ENCODE measurements at places on chromosomes 12 and 14.

DNA sequence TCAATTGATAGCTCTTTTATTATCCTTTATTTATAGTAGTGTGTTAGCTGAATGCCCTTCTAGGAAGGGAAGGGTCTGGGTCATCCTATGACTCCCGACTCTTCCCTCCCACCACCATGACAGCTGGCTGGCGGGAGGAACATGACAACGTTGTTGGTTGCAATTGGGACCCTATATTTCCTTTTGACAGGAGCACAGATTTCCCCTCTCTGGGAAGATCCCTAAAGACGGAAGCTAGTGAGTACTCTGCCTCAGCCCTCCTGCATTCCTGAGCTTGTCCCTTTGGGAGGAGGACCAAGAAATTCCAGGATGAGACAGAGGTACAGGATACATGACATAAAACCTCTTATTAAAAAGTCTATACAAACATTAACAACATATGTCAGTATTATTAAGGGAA is 485.4 kb downstream of the NAV3 start:
- DNase-seq, result no peak

- DNase-seq, result no peak
Measured at GRCh38 chr12:97368462-97369163, 94.0 kb upstream of the RMST start.

GRCh38 chr14:86625637-86626036 is 1095.7 kb downstream of the FLRT2 start:
- DNase-seq, result no peak

DNA sequence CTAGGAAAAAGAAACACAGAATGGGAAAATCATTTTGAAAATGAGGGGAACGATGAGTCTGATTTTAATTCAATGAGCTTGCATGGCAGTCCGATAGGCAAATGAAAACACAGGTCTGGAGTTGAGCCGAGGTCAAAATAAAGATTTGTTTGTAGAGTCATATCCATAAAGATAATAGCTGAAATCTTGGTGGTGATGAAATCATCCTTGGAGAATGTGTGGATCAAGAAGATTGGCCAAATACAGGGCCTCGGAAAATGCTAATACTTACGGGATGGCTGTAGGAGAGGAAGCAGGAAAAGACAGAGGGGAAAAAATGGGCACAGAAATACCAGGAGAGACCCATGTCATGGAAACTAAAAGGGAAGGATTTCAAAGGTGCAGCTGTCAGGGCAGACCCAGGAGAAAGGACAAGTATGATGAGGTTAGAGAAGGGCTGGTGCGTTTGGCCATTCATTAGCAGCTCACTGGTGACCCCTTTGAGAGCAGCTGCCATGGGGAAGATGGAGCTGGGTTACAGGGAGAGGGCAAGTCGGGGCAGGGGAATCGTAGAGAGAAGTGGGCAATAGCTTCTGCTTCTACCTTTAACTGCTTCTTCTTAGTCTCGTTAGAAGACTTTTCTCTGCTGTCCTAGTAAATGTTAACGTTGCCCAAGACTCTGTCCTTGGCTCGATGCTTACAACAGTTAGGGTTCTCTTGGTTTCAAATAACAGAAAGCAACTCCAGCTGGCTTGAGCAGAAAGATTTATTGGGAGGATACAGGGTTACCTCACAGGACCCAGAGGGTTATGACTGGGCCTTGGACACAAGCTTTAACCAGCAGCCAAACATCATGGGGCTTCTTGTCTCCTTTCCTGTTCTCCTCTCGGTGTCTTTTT is 161.8 kb downstream of the EFCAB11 start:
- peak; percentile 36 for DNase-seq

- DNase-seq, result no peak
Measured at GRCh38 chr12:132494294-132495164, 4.6 kb downstream of the FBRSL1 start.

GRCh38 chr12:6975297-6976032 is 4.8 kb downstream of the EMG1 start:
- no peak for DNase-seq

DNA sequence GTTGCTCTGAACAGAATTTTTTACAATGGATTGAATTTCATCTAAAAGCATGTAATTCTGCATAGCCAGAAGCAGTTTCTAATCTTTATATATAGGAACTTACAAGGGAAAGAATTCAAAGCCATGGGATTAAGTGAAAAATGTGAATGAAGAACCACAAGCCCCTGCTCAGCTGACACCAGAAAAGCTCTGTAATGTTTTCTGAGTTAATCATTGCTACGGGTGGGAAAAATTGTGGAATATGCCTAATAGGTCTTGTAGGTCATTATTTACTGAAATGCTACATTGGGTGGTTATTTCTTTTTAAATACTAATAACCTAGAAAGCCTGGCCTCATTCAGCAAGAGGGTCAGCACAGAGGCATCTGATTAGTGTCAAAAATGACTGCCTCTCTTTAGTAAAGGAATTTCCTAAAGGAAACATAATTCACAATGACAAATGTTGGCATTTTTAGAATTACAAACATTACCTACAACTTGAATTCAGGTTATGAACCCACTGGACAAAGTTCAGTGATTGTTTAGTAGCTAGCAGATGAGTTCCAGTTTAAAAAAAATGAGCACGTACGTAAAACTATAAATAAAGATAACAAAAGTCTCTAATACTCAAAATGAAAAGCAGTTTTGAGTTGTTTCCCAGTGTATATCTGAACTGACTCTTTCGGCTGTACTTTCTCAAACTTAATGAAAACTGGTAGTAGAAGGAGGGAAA is 75.3 kb downstream of the BMP4 start:
- DNase-seq, result peak; percentile 91

DNA sequence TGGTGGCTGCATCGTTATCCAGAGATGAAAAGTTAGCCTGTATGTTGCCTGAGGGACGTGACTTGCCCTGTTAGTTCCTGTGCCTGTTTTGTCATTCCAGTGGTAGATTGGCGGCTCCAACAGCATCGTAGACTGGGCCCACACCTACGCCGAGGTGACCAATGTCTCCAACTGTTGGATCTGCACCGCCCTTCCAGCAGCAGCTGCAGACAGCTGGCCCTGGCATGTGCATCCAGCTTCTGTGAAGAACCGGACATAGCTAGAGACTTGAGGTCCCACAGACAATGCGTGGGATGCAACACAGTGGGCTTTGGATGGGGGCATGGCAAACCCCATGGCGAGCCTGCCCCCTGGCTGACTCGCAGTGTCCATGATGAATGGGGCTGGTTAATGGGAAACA is 93.0 kb upstream of the TMPO start:
- no peak for DNase-seq

GRCh38 chr12:50188241-50188781 is 21.1 kb upstream of the CERS5 start:
- DNase-seq, result peak; percentile 85

GRCh38 chr12:115918763-115919162 is 358.7 kb downstream of the MED13L start:
- no peak for DNase-seq

GRCh38 chr14:30243805-30244204 is 315.2 kb upstream of the G2E3 start:
- DNase-seq, result peak; percentile 85

GRCh38 chr12:121792607-121793439 is 665 bp downstream of the RHOF start:
- no peak for DNase-seq

DNA sequence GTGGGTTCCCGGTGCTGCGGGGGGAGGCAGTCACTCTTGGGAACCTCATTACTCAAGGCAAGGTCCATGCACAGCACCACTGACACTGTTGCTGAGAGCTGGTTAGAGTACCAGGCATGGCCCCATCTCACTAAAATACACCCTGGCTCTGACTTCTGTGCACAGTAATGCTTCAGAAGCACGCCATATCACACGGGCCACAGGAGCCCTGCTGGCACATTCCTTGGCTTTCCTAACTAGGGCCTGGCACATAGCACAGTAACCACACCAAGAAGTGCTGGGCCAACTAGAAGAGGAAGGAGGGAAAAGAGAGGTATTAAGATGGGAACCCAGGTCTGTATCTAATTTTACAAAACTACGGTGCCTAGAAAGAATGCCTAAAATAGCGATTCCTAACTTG is 13.5 kb upstream of the RAB35 start:
- DNase-seq, result no peak
